ENCODE measurements at places on chromosomes 3 and 15. TPM values are rescaled to one million over a fixed set of nuclear protein-coding genes. Genes with fewer than 3 reads are reported as not detected.

The RETNLB gene
- not detected for polyA plus RNA-seq

The PLSCR2 gene
- polyA plus RNA-seq = 1.1 TPM

The ABHD17C gene
- polyA plus RNA-seq = 35.7 TPM

DNA sequence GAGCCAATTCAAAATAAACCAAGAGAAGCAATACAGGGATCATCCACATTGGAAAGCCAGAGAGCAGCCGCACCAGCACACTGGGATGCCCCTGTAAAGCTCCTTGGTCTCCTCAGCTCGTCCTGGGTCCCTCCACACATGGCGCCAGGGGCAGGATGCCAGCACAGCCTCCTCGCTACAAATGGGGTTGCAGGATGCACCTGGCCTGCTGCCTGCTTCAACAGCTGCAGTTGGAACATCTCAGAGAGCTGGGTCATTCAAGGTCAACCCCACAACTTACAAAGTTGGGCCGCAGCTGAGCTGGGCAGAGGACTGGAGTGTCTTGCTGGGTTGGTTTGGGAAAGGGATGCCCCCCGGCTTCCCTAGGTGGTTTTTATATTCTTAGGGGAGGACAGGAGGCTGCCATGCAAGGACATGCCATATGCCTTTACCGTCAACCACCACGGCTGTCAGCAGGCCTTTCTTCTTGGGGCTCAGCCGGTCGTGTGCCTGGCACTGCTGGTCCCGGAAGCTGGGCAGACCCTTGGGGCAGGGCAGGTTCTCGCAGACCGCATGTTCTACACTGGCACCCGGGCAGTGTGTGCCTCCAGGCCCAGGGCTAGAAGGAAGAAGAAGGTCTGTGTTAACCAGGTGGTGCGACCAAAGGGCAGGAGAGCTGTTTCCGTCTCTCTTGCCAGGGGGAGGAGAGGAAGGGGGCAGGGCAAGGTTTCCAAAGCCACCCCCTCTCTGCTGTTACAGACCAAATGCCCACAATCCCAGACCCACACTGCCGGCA is 225.2 kb downstream of the ADAMTS17 start:
- DNase-seq = no peak

DNA sequence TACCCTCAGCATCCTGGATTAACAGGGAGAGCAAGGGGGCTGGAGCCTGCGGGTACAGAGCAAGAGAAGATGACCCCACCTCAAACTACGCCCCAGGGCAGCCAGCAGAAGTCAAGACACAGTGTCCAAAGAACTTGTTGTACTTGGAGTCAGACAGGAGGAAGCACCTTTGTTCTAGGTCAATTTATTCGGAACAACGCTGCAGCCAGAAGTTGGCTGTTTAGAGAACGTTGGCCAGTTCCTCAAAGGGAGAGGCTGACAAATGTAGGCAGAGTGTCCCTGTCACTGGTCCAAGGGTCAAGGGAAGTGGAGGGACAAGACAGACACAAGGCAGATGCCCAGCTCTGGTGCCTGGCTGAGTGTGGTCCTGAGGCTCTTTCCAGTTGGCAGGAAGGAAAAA is 32.1 kb upstream of the PIAS1 start:
- DNase-seq = no peak

DNA sequence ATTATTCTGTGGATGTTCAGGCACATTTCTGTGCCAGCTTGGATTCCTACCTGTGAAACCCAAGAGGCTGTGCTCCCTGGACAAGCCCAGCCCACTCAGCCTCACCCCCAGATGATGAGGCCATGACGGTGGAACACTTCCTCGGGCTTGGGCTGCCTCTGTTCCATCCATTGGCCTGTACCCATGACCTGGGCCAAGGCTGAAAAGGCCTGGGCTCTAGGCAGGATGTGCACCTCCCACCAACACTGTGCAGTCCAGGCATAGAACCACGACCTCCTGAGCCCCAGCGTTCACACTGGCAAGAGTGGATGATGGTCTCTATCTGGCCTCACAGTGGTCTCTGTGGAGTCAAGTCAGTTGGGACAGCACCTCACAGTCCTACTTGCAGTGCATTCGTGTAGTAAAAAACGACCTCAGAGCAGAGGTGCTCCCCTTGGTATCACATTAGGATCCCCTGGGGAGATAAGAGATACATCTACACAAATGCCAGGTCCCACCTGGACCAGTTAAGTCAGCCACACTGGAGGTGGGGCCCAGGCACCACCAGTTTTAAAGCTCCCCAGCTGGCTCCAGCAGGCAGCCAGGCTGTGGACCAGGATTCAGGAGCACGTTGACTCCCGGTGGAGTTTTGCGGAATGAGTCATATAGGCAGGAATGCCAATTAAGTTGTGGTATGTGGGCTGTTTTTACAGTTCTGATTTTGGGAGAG is 39.0 kb upstream of the IGF1R start:
- DNase-seq = no peak

GRCh38 chr15:38972831-38973230 is 408.2 kb upstream of the RASGRP1 start:
- no peak for DNase-seq

Data from left renal cortex interstitium (tissue), 4 donors.